ENCODE measurements at places on chromosomes 7 and 10.

- no peak for DNase-seq
Observed at GRCh38 chr7:101235050-101235449, 2.6 kb downstream of the CLDN15 start.

- no peak for DNase-seq
Observed at GRCh38 chr7:47452715-47453092, 129.2 kb downstream of the TNS3 start.

DNA sequence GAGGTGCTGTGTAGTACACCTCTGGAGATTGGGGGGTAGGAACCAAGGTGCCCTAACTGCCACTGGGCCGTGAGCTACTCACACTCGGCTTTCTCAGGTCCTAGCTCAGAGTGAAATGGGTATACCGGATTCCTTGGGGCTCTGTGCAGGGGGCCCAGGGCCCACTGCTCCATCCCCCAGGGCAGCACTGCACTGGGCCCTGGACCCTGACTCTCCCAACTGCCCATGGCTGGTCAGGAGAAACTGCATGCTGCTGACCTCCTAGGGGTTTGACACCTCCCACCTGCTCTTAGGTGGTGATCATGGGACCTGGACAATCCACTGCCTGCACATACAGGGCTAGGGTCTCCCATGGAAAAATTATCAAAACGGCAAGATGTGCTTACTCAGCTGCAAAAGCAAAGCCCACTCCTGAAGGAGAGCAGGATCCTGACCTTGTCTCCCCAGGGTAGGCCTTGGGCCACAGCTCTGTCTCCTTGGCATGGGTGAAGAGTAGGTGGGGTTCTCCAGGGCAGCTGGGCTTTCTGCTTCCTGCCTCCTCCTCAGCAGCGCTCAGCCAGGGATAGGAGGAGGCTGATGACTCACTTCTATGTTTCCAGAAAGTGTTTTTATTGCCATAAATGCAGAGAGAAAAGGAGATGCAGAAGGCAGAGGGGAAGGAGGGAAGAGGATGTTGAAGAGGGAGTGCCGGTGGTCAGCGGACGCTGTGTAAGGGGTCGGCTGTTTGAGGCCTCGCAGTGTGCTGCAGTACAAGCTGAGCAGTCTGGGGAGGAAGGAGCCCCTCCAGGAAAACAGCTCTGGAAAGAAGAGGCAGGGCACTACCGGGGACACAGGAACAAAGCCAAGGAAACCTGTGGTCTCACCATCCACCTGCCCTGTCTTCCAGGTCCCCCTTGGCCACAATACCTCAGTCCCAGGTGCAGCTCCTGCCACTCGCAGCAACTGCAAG lies 107.8 kb downstream of the ARHGAP22 start:
- DNase-seq: no peak

- no peak for DNase-seq
Observed at GRCh38 chr10:92689663-92690210, at the start of gene HHEX. Gene HHEX, plus strand, starts transcription at chr10:92689955. Its CDS starts 32 bp downstream, at chr10:92689987.

GRCh38 chr7:143120691-143121405 lies 11.0 kb upstream of the PIP start:
- DNase-seq: no peak

- no peak for DNase-seq
Observed at GRCh38 chr7:74404388-74404700, 49.4 kb upstream of the GTF2IRD1 start.

GRCh38 chr7:40843338-40843985 lies 708.7 kb downstream of the SUGCT start:
- no peak for DNase-seq

GRCh38 chr10:26365681-26366358 lies 72.3 kb upstream of the APBB1IP start:
- DNase-seq: no peak

DNA sequence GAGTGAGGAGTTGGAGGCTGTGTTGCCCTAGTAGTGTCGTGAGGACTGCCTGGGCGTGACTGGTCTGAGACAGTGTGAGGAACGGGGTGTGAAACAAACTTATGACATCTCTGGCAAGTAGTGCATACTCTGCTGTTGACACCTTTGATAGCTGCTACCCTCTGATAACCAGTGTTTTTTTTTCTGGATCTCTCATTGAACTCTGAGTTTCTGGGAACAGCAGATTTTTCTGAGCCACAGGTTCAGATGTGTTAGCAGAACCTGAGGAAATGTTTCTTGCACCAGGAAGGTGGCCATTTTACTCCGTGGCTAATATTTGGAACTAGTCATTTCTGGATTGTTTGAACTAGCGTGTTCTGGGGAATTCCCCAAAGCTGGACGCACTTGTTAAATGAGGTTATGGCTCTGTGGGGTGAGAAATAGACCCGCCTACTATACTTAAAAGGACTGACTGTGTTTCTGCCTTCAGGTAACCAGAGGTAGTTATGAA lies 52.9 kb downstream of the AUTS2 start:
- no peak for DNase-seq

- no peak for DNase-seq
Observed at GRCh38 chr7:77989981-77990566, 191.5 kb downstream of the PHTF2 start.

All from mesothelial cell of epicardium (in vitro differentiated cells).